Bronchial epithelial cell (primary cell): ENCODE measurements at places on chromosomes 11 and 22. TPM values are rescaled to one million over a fixed set of nuclear protein-coding genes. Genes with fewer than 3 reads are reported as not detected.
A peak's percentile ranks its signal among the peaks of the same experiment; 100 is the strongest.

GRCh38 chr11:1807264-1807995, 27.4 kb upstream of the SYT8 start:
- no peak for DNase-seq

- DNase-seq = peak; percentile 38
These were observed 821 bp downstream of the CELF1 start for GRCh38 chr11:47552056-47552565.

- DNase-seq = peak; percentile 56
These were observed 108.3 kb upstream of the PARVA start for GRCh38 chr11:12269104-12269441.

DNA sequence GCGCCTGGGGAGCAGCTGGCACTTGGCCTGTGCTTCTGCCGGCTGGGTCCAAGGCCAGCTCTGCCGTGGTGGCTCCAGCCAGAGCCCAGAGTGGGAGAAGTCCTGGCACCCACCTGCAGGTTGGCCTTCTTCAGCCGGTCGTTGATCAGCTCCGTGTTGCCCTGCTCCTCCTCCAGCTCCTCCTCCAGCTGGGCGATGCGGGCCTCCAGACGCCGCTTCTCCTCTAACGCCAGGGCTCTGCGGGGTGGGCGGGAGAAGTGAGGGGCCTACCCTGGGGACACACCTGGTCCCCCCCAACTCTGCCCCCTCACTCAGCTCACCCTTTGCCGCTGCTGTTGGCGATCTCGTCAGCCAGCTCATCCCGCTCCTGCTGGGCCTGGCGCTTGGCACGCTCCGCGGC, 32.6 kb downstream of the APOL1 start:
- no peak for DNase-seq

DNA sequence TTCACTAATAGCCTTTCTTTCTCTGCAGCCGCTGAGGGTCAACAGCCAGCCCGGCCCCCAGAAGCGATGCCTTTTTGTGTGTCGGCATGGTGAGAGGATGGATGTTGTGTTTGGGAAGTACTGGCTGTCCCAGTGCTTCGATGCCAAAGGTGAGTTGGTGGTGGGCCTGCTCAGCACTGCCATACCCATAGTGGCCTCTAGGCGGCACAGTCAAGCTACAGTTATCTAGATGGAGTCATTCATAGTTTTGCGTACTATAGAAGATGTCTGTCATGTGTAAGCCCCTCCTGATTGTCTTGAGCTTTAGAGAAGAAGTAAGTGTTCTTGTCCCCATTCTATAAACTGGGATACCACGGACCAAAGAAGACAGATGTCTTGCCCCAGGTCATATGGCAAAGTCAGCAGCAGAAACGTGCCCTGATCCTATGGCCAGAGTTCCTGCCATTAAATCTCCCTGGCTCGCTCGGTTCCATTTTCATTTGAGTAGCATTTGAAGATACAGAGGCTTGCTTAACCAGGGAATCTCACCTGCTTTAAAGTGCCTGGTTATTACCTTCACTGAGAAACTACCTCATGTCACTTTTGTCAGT, 42.1 kb upstream of the CRTAM start:
- peak; percentile 50 for DNase-seq

DNA sequence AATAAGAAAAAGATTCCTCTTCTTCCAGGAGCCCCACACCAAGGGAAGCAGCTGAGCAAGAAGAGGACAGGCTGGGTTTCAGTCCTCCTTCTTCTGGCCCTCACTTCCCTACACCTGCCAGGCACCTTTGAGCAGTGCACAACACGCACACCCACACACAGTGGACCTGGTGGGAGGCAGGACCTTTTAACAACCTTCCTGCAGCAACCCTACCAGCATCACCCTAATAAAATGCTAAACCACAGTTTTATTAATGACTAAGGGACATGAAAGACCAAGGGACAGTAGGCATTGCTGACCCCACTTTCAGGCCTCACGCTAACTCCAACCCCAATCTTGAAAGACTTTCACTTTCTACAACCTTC, 12.2 kb downstream of the ARAP1 start:
- DNase-seq = no peak

- no peak for DNase-seq
These were observed 417.3 kb downstream of the SHANK2 start for GRCh38 chr11:70834984-70835560.

Gene GRAP2
- not detected in 2 replicates for total RNA-seq

Gene CCDC116
- not detected in 2 replicates for total RNA-seq

Gene CD248
- total RNA-seq = under 0.01 TPM in 2 replicates

Gene DKK3
- 72.4 and 134 TPM in 2 replicates for total RNA-seq
